Glutamatergic neuron (in vitro differentiated cells): ENCODE measurements at places on chromosomes 16 and 17. TPM values are rescaled to one million over a fixed set of nuclear protein-coding genes. Genes with fewer than 3 reads are reported as not detected.

The TMEM238L gene
- not detected for total RNA-seq

The AKAP10 gene
- 29.8 TPM for total RNA-seq

The KCNAB3 gene
- total RNA-seq = 12.3 TPM

- no peak for DNase-seq
Observed at GRCh38 chr17:50364715-50365114, 8.3 kb downstream of the MRPL27 start.

DNA sequence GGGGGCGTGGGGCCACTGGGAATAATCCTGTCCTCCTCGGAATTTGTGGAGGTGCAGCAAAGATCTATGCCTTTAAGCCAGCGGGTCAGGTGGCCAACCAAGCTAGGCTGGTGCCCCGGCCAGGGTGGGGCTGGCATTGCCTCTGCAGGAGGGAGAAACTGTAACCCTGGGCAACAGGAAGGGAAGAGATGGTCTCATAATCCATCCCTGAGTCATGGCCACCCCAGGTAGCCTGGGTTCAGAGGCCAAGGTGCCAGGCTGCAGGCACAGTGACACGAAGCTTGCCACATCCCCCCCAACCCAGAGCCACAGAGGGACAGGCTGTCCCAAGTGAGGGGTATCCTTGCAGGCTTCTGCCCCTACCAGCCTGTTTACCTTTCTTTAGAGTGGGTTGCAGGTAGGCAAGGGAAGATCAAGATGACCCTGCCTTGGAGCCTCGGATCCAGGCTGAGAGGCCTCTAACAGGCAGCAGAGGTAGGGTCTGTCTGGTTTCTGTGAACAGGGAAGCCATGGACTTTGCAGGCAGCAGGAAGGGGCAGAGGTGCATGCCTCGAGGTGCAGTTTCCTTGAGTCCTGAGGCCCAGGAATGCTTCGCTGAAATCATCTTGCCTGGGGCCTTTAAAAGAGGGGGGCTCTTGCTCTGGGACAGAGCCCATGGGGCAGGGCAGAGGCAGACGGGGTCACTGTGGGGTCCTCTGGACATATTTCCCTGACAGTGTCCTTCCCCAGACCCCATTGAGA is 4.0 kb downstream of the LASP1 start:
- DNase-seq = no peak

DNA sequence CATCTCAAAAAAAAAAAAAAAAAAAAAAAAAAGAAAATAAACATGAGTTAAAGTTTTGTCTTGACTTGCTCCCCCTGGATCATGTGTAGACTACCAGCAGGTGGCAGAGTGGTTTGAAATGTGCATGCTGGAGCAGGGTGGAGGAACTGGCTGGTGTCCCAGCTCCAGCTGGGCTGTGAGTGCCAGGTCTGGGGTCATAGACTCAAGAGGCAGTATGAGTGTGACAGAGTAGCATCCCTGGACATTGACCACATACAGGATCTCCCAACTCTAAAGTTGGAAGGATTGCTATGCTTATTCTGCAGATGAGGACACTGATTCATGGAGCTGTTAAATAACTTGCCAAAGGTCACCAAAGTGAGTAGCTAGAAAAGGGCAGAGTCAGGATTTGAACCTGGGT is 198.0 kb upstream of the MPHOSPH6 start:
- no peak for DNase-seq

DNA sequence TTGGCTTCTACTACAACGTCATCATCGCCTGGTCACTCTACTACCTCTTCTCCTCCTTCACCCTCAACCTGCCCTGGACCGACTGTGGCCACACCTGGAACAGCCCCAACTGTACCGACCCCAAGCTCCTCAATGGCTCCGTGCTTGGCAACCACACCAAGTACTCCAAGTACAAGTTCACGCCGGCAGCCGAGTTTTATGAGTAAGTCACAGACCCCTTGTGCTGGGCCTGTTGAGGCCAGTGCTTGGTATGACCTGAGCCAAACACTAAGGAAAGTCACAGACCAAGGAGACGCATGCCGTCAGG is 16.1 kb downstream of the SLC6A2 start:
- DNase-seq = no peak

DNA sequence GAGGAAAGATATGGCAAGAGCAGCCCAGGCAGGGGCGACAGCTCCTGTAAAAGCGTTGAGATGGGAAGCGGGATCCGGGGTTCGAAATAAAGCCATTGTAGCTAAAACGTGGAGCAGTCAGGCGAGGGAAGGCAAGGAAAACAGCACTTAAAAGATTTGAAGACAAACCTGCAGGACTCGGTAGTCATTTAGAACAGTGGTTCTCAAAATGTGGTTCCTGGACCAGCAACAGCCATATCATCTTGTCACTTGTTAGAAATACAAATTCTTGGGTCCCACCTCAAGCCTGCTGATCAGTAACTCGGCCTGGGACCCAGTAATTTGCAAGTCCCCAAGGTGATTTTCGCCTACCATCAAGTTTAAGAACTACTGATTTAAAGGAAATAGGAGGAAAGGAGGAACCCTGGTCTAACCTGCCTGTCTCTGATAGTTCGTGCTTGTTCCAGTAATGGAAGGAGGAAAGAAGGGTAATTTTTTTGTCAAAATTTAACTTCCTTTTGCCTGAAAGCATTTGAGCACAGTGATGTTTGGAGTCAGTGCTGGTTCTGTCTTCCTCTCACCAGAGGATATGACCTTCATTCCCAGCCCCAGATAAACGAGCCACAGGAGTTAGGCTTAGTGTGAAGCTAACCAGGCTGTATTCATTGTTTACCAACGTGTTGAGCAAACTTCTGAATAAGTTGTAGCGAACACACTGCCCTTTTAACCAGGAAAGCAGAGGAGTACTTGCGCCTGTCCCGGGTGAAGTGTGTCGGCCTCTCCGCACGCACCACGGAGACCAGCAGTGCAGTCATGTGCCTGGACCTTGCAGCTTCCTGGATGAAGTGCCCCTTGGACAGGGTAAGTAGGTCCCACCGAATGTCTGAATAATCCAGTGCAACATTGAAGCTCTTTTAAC is 1.1 kb downstream of the ORC6 start:
- peak; percentile 25 for DNase-seq

GRCh38 chr16:29862884-29863668 is at the start of gene CDIPT:
TSS of gene CDIPT (minus strand) at chr16:29863226. CDS start at chr16:29862857, 369 bp downstream.
- peak; percentile 90 for DNase-seq

DNA sequence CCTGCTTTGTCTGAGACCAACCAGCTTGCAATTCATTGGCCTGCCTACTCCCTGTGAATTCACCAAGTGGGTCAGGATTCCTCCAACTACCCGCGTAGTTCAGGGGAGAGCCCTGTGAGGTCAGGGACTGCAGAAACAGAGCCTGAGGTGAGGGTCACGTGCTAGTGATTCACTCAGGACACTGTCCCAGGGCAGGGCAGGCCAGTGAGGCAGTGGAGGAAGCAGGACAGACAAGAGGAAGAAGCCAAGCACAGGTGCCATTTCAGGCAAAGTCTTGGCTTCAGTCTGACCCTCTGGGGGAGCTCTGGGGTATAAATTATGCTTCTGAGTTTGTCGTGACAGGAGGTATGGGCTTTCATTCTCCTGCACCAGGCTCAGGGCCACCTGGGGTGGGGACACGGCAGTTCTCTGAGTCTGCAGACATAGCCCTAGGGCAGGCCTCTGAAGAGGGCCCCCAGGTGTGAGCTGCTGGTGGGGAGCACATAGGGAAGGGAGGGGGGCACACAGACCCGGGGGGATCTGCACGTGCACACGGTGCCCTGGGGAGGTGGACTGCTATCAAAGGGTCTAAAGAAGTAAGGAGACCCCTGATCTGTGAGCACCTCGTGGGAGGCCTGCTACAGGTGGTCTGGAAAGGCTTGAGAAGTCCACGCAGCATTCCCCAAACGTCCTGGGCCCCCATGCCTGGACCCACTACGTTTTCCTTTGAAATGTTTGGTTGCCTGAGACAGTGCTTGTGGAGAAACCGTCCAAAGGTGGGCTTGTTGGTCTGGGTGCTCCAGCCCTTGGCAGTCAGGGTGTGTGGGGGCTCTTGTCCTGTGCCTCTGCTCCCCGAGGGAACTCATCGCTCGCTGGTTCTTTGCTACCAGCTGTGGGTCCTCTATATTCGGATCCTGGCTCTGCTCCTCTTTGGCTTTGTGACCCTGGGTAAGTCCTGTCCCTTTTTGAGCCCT is 46.4 kb downstream of the NKD1 start:
- DNase-seq = peak; percentile 12
